ENCODE measurements at places on chromosomes 12 and 14.

DNA sequence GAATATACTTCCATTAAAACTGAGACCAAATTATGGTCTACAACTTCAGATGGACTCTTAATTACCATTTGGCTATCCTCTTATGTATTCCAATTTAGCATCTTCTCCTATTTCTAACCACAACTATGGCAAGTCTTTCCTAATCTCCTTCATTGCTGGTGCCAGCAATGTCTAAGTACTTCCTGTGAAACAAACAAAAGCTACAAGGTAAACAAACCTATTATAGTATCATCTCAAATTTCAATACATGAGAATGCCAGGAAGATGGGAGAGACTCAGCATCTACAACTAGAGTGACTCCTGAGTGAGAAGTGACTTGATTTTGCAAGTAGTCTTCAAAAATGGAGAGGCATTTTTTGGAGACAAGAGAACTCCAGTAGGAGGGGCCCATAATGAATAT is 202.9 kb upstream of the ATXN7L3B start:
- DNase-seq, result peak; percentile 17

DNA sequence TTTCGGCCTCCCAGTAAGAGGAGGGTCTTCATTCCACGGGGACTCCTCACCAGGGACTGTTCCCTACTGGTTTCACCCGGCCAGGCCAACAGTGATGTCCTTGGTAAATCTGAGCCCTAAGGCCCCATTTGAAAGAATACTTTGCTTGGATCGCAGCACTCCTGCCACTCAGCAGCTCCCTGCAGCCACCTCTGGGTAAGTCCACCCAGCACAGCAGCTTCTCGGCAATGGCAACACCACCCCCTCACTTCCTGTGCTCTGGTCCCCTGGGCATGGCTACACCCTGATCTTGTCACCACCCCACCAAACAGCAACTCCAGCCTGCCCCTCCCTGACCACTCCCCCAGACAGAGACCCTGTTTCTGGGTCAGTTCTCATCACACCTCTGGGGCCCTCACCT is 100.3 kb downstream of the SETD3 start:
- DNase-seq, result no peak

GRCh38 chr12:97476255-97476654 is 13.7 kb downstream of the RMST start:
- no peak for DNase-seq

GRCh38 chr12:100403446-100403845 is 46.6 kb downstream of the SLC17A8 start:
- DNase-seq, result peak; percentile 67

- no peak for DNase-seq
Measured at GRCh38 chr14:41385797-41386196, 220.9 kb upstream of the LRFN5 start.

GRCh38 chr12:92186038-92186470 is 40.4 kb upstream of the BTG1 start:
- DNase-seq, result no peak

GRCh38 chr12:89691659-89692058 is 17.0 kb downstream of the ATP2B1 start:
- no peak for DNase-seq

GRCh38 chr12:128476266-128476665 is 209.3 kb downstream of the TMEM132C start:
- DNase-seq, result no peak

DNA sequence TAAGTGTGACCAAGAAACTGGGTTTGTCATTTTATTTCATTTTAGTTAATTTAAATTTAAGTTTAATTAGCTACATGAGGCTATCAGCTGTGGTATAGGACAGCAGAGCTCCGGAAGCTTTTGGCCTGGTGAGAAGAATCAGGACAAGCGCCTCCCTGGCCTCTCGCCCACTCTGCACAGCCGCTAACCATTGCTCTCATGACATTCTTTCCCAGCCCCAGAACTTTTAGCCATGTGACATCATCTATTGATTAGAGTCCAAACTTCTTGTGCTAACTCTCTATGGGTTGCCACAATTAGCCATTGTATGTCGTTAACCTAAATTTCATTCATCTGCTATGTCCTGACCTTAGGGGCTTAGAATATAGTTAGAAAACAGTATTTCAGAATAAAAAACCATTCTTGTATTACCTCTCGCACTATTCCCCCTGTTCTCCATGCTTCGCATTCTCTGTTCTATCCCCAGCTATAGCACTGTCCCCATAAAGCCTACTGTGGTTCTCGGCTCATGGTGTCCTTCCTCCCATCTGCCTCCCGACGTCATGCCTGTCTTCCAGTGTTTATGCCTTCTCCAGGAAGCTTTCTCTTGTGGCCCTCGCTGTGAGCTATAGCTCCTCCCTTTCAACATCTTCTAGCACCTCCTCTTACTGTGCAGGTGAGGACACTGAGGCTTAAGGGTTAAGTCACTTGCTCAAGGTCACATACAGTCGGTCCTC is 23.5 kb downstream of the SSH1 start:
- no peak for DNase-seq

- DNase-seq, result no peak
Measured at GRCh38 chr12:42704810-42705401, 115.4 kb upstream of the PRICKLE1 start.

DNA sequence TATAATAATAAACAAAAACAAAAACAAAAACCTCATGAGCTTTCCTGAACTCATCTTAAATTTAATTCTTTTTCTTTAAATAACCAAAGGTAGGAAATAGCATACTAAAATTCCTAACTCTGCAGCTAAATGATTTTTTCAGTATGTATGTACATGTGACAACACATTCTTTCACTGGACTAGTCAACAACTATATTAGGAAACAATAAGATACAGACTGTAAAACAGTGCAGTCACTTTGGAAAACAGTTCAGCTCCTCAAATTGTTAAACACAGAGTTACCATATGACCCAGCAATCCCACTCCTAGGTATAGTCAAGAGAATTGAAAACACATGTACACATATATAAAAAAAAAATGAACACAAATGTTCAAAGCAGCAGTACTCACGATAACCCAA is 64.7 kb downstream of the SPPL3 start:
- no peak for DNase-seq

DNA sequence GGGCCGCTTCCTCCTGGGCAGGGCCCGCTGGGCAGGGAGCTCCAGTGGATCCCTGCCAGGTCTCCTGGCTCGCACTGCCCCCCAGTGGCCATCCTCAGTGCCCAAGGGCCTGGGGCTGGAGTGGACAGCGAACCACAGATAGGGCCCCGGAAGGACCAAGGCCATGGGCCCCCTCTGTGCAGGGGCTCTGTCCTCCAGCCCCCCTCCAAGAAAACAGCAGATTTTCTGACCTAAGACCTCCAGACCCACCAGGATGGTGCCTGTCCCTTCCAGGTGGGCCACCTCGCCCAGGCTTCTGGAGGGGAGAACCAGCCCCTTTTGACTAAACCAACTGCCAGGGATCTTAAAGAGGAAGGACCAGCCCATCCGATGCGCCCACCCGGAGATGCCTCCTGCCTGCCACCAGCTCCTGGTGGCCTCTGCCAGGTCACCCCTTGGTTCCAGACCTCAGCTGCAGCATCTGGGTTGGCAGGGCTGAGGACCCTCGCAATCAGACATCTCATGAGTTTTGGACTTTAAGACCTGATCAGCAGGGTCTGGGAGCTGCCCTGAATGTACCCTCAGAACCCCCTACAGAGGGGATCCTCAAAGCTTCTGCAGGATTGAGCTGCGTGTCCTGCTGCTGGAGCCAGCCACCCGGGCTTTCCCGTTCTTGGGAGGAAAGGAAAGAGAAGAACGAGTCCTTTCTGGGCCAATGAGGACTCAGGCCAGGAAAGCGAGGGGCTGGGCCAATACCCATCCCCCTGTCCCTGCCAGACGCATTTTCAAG is 325.8 kb upstream of the DIO3 start:
- DNase-seq, result peak; percentile 49

DNA sequence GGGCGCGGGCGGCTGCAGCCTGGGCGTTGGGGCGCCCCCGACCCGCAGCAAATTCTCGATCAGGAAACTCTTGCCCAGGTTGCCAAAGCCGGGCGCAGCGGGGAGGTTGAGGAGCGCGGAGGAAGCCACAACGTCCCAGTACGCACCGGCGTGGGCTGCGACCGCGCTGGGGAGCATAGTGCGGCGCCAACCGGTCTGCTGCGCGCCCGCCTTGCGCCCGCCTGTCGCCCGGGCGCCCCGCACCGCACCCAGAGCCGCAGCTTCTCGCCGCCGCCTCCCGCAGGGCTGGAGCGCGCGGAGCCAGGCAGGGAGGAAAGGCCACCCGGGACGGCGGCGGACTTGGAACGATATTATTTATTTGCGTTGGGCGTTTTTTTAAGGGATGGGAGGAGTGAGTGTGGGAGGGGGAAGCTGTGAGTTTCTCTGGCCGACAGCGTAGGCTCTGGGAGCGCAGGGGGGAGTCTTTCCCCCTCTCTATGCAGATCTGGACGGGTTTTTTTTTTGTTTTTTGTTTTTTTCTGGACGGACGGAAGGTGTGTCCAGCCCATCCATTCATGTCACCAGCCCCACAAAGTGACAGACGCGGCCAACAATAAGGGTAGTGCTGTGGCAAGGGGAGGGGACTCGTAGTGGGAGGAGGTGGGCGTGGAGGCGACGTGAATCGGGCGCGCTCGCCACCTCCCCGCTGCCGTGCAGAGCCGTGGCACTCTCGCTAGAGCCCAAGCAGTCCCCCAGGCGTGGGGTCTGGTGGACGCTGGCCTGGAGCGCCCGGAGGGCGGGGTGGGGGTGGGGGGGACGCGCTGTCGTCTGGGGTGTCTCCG is at the start of gene DBX2:
TSS of gene DBX2 (minus strand) at position 349 of the 821 bp plus-strand sequence. CDS start at position 177, 172 bp downstream.
- no peak for DNase-seq

GRCh38 chr14:101408077-101408831 is 153.0 kb upstream of the DIO3 start:
- DNase-seq, result no peak

- DNase-seq, result peak; percentile 1
Measured at GRCh38 chr12:16568873-16569272, 37.1 kb downstream of the LMO3 start.

GRCh38 chr14:32104803-32105202 is 27.7 kb downstream of the ARHGAP5 start:
- DNase-seq, result no peak

- no peak for DNase-seq
Measured at GRCh38 chr14:67584978-67585377, 15.1 kb downstream of the PIGH start.

- DNase-seq, result peak; percentile 10
Measured at GRCh38 chr12:122669397-122670070, 33.6 kb downstream of the HCAR2 start.

DNA sequence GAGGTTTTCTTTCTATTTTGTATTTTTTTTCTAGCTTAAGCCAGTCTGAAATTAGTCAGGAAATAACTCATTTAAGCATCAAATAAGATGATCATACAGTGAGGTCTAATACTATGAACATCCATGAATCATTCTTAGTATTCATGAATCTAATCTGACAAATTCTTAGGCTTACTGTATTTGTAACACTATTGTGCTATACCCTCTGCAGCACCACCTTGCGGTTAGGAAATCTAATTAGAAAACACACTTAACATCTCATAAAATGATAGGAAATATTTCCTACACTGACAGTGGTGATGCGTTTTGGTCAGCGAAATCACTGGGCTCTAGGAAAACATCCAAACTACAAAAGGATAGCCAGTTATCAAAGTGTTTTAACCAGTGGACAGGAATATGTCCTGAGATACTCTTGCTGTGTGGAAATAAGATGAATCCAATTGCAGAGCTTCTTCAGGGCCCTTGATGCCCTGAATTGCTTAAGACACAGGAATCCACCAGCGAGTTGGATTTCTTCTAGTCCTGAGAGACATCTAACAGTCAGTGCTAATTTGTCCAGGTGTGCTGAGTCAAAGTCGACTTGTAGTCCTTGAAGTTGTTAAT is 109.3 kb upstream of the MYF6 start:
- DNase-seq, result peak; percentile 62

DNA sequence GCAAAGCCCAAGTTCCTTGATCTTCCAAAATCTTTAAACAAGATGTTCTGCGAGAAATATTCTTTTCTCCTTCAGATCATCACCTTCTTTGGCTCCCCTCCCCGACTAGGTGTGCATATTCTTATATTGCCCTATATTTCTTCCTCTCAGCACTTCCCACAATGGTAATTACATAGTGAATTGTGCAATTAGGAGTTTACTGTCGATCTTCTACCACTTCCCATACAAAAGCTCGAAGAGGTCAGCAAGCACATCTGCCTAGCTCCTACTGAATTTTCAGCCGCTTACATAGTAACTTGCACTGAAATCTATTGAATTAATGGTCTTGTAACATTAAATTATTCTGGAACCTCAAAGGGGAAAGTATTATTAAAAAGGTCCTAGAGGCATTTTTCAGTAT is 16.7 kb downstream of the OSBPL8 start:
- DNase-seq, result no peak

- peak; percentile 56 for DNase-seq
Measured at GRCh38 chr14:83071888-83072501, 1538.3 kb upstream of the SEL1L start.

DNA sequence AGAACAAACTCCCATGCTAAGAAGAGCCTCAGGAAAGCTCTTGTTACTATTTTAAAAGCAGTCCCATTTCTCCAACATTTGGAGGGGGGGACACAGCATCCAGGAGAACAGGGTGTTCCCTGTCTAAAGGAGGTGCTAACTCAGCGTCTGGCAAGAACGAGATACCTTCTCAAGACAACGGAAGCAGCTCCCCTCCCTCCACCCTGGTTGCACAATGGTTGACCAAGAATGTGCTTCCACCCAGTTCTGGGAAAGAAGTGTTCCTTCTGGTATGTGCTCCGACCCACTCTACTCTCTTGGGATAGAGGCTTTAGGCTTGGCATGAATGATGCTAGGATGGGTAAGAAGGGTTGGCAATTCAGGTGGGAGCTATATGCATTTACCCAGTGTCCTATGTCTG is 1.5 kb upstream of the KRT6A start:
- DNase-seq, result peak; percentile 5

DNA sequence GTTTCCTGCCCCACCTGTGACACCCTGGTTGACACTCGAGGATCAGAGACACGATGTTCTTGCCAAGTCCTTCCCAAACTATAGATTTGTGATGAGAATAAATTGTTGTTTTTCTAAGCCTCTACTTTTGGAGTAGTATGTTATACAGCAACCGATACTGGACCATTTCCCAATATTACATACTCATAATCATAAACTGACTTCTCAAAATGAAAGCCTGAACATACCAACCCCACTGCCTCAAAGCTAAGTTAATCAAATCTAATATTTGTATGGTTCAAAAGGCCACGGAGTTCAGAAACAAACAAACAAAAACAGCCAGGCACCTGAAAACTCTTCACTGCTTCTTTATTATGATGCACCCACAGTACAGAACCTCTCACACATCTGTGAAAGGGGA is 52.3 kb upstream of the GPHB5 start:
- DNase-seq, result no peak

- DNase-seq, result peak; percentile 57
Measured at GRCh38 chr14:20802341-20803084, at the start of gene RNASE1. RNASE1 (minus strand) TSS chr14:20802844; CDS start chr14:20802068, 776 bp downstream.

GRCh38 chr12:130747867-130748740 is 32.0 kb upstream of the RIMBP2 start:
- DNase-seq, result peak; percentile 58

DNA sequence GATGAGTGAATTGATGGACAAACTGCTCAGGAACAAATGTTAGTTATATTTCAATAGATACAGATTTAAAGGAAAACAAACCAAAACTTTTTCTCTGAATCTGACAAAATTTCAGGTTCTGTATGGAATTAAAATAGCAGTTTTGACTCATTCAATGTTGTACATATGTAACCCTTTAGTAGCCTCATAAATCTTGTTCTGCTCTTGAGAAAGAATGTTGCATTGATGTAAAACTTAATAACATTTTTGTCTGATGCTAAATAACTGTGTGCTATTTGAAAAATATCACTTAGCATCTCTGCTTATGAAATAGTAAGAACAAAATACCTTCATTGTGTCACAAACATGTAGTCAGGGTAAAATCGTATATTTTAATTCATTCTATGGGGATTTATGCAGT is 168.9 kb upstream of the NOVA1 start:
- no peak for DNase-seq

Data from HT1080 (cell line).